ENCODE measurements at places on chromosomes 11 and 22.

DNA sequence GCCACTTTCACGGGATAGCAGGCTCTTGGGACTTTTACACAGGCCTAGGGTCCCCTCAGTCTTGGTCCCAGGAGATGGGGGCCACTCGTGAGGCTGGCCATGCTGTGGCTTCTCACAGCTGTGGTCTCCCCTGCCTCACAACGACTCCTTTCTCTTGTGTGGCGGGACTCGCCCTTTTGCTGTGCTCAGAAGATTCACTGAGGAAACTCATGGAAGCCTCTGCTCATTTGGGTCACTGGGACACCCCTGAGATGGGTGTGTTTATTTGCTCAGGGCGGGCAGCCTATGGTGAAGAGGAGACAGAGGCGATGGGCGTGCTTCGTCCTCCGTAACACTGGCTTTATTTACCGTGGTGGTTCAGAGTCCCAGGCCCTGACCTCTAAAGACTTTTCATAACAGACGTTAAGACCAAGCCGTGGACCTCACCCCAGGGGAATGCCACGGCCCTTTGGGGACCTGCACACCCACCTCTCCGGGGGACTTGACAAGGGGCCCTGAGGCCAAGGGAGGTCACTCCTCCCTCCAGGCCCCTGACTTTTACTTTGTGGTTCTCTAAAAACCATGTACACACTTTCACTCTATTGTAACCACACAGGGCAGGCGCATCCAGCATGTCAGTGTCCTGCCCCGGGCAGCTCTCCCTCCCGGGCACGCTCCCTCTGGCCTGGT lies 15.5 kb downstream of the TEF start:
- no peak for DNase-seq

GRCh38 chr11:68362801-68363379 lies 50.5 kb downstream of the LRP5 start:
- DNase-seq = no peak

- DNase-seq = no peak
These were observed 2.3 kb downstream of the ANO9 start for GRCh38 chr11:439315-440064.

DNA sequence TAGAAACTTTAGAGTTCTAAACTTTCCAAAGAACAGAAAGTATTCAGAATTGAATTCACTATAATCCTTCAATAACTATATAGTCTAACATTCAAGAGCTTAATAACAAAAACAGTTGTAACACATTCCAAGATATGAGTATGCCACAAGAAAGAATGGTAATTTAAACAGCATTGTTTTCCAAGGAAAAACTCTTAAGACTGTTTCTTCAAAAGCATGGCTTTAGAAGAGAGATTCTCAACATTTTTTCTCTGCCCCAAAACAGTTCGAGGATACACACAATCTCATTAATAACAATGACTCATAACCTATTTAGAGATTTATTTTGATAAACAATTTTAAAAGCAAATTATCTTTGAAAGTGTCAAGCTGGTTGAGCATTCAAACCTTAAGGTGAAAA lies 16.7 kb upstream of the ARHGAP32 start:
- DNase-seq = no peak

DNA sequence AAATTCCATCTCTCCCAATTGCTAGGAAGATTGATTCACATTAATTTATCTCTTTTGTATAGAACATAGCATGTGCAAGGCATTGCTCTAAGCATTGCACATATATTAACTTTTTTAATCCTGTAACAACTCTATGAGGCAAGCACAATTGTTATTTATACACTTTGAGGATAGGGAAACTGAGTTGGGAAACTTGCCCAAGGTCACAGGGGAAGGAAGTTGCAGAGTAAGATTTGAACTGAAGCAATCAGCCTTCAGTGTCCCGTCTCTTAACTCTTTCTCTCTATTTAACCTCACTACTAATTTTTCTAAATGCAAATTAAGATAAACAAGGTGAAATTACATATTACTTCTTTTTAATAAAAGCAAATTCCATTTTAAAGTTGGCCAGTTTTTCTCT lies 22.2 kb downstream of the OR56B4 start:
- DNase-seq = no peak

DNA sequence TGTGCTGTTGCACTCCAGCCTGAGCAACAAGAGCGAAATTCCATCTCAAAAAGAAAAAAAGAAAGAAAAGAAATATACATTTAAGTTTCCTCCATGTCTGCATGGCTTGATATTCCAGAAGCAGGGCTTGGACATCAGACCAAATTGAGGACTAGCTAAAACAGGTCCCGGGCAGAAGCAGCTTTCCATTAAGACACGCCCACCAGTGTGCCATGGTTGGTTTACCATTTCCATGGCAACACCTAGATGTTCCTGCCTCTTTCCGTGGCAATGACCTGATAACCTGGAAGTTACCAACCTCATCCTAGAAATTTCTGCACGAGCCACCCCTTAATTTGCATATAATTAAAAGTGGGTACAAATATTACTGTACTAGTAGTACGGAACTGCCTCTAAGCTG lies 111.3 kb downstream of the NAT10 start:
- DNase-seq = no peak

DNA sequence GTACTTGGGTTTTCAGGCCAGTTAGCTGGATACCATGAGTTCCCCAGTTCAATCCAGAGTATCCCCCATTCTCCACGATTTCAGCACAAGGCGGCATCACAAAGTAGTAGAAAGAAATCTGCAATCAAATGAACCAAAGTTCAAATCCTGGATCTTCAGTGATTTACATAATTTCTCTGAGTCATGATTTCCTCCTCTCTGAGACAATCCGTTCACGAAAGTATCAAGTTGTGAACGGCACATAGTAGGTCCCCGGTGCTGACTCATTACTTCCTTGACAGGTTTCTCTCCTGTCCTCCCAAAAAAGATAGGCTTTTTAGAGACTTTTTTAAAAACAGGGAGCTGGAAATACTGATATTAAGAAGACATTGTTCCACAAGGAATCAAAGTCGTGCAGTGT lies 69.1 kb upstream of the AKIP1 start:
- DNase-seq = no peak

GRCh38 chr22:17140826-17141766 lies 18.0 kb downstream of the HDHD5 start:
- no peak for DNase-seq

- DNase-seq = no peak
These were observed 4.5 kb downstream of the SYVN1 start for GRCh38 chr11:65129649-65130441.

- DNase-seq = no peak
These were observed 260.8 kb downstream of the LARGE1 start for GRCh38 chr22:33659448-33659847.

- DNase-seq = no peak
These were observed 49.7 kb upstream of the SHISAL1 start for GRCh38 chr22:44362249-44363012.

DNA sequence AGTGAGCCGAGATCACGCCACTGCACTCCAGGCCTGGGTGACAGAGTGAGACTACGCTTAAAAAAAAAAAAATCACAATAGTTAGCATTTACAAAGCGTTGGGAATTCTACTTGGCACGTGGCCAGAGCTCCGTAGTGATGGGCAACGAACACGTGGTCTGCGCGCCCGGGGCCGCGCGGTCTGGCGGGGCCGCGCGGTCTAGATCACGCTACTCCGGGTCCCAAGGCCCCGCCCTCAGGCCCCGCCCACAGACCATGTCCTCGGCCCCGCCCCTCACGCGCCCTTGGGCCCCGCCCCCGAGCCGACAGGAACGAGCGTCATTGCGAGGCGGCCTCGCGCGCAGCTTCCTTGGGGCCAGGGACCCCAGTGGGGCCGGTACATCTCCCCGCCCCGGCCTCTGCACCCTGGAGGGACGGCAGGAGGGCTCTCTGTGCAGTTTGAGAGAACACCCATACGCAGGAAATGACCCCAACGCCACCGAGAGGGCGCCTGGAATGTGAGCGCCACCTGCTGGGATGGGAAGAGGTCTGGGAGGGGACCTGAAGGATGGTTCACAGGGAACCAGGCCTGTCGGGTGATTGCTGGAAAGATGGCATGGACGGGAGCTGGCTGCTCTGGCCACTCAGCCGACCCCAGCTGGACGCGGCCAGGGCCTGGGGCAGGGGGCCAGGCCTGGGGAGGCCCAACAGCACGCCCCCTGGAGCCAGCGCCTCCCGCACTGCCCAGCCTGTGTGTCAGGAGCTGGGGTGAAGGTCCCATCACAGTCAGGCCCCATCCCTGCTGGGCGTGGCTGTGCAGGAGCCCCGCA lies 2.0 kb upstream of the PTDSS2 start:
- DNase-seq = peak; percentile 97

- no peak for DNase-seq
These were observed 98.9 kb downstream of the TRAF6 start for GRCh38 chr11:36411202-36411640.

- no peak for DNase-seq
These were observed 528.0 kb downstream of the SOX6 start for GRCh38 chr11:15828215-15828853.

DNA sequence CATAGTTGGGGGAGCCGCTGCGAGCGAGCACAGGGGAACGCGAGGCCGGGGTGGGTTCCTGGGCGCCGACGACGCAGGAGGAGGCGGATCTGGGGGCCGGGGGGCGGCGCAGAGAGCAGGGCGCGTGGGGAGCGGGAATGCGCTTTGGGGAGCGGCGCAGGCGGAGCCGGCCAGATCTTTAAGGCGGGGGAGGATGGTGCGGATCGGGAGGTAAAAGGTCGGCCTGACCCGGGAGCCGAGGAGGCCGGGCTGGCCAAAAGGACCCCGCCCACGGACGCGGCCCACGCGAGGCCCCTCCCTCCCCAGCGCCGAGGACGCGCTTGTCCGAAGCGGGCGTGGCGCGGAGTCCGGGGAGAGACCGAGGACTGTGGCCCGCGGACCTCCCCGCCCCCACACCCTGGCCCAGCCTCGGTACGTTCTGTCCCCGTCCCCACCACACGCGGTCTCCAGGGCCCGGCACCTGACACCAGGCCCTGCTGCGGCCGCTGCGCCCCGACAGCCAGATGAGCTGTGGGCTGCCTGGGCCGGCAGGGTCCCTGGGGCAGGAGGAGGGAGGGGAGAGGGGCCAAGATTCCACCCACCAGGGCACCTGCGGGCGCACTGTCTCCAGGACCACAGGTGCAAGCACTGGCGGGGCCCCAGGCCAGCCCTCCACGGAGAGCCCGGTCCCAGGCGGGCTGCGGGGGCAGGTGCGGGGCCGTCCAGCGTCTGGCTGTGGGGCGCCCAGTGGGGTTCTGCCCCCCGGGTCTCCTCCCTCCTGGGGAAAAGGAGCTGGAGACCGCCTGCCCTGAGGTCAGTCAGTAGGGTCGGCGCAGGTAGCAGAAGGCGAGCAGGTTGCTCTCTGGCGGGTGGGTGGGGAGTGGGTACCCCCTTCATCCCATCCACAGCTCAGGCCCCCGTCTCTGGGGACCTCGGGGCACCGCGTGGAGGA lies 10.9 kb downstream of the PIM3 start:
- peak; percentile 83 for DNase-seq

- DNase-seq = no peak
These were observed 118.1 kb downstream of the ATM start for GRCh38 chr11:108340973-108341372.

GRCh38 chr11:104917271-104918112 lies 19.2 kb upstream of the CASP12 start:
- DNase-seq = no peak

- no peak for DNase-seq
These were observed 9.6 kb downstream of the PNPLA5 start for GRCh38 chr22:43882122-43882767.

GRCh38 chr22:39176143-39176713 lies 23.7 kb upstream of the CBX7 start:
- no peak for DNase-seq

DNA sequence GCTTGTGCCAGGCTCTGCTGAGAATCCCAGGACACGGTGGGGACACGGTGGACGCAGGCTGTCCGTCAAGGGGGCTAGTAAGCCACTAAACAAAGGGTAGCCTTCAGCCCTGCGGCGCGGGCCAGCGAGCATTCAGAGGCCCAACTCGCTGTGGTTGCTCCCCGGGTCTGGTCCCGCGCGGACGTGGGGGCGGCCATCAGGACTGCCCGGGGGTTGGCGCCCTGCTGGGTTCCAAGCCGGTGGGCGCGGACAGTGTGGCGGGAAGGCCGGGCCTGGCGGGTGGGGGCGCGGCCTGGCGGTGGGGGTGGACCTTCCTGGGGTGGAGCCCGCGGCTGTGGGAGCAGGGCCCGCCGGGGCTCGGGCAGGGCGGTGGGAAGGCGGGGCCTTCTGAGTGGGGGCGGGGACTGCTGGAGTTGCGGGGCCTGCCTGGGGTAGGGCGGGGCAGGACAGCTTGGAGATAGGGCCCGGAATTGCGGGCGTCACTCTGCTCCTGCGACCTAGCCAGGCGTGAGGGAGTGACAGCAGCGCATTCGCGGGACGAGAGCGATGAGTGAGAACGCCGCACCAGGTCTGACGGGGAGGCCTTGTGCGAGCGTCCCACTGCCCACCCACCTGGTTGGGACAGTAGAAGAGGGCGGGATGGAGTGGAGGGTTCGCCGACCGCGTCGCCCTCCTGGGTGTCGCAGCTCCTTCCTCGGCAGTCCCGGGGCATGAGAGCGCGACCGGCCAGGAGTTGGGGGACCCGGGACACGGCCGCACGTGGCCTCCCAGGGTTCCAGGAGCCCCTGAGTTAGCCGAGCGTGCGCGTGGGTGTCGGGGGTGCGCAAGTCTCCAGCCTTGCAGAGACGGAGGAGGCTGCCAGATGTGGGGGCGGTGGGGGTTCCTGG lies at the start of gene SERHL2:
Gene SERHL2, plus strand, starts transcription at position 482 of the 887 bp plus-strand sequence. Its CDS starts 65 bp downstream, at position 547.
- DNase-seq = peak; percentile 80

Measured in activated CD8-positive, alpha-beta memory T cell treated with anti-CD3 and anti-CD28 coated beads, Interleukin-2, amount 50 U/mL, for 4 hours (primary cell).